Panc1 (cell line): ENCODE measurements at places on chromosomes 11 and 22.

GRCh38 chr11:72750086-72750485, 2.1 kb downstream of the ARAP1 start:
- no peak for DNase-seq

- no peak for DNase-seq
Observed at GRCh38 chr22:40415531-40416266, 45.3 kb downstream of the SGSM3 start.

- no peak for DNase-seq
Observed at GRCh38 chr11:95638501-95638900, 151.1 kb downstream of the FAM76B start.

DNA sequence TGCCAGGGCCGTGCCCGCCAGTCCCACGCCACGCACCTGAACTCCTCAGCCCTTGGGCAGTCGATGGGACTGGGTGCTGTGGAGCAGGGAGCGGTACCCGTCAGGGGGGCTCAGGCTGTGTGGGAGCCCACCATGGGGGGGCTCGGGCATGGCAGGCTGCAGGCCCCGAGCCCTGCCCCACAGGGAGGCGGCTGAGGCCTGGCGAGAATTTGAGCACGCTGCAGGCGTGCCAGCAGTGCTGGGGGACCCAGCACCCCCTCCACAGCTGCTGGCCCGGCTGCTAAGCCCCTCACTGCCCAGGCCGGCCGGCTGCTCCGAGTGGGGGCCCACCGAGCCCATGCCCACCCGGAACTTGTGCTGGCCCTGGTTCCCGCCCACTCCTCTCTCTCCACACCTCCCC, 56.8 kb downstream of the TMPRSS5 start:
- no peak for DNase-seq

DNA sequence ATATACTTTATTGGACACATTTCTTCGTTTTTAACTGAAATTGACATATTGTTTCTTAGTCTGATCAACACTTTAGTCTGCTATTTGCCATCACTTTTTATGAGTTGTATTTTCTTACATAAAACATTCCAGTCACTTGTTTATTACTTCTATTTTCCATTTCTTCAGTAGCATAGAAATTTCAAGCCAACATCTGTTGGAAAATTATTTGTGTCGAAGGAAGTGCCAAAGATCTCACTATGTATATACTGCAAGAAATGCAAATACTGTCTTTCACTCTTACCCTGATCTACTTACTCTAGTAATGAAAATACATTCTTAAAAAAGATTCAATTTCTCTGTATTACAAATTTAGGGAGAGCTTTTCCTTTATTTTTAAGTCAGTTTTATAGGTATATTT, 105.9 kb downstream of the SLC17A6 start:
- no peak for DNase-seq

GRCh38 chr11:73888244-73888643, 11.4 kb downstream of the PAAF1 start:
- DNase-seq, result no peak

GRCh38 chr22:31160328-31160978, 471 bp downstream of the RNF185 start:
- no peak for DNase-seq

DNA sequence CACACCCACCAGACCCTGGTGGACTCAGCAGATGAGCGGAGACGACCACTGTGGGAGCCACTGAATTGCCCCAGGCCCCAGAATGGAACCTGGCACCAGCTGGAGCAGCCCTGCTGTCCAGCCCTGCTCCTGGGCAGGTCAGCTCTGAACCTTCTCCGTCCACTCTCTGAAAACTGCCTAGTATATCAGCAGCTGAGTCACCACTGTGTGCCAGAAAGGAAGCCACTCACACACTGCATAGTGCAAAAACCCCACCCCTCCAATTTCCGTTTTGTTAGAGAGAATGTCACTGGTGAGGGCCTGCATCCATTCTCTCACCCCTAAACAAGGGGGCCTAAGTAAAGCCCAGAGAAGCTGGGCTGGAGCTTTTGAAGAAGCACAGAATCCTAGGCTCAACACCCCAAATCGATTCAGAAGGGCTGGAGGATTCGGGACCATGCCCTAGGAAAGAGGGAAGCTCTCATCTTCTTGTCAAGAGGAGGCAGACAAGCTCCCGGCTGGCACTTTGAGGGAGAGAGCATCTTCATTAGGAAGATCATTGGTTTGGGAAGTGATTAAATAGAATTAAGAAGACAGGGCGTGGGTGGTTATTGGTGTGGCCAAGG, 44.5 kb downstream of the GALNT18 start:
- DNase-seq, result no peak

GRCh38 chr11:69912911-69913451, 93.8 kb upstream of the FGF3 start:
- no peak for DNase-seq

GRCh38 chr11:95304777-95305176, 73.8 kb upstream of the SESN3 start:
- no peak for DNase-seq

DNA sequence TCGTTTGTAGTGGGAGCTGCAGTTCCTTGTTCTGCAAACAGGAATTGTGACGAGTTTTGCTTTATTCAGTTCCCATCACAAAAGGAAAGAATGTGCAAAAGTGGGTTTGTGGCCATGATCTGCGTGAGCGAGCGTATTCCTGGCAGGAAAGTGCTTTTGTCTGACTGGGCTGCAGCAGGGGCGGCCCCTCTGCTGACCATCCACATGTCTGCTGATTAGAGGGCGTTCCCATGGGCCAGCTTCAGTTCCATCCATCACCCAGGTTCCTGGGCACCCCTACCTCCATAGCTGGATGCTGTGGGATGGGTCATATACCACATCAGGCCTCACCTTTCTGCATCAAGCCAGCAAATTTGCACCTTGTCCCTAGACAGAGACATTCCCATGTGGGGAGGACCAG, 28.9 kb upstream of the GAL start:
- DNase-seq, result no peak

DNA sequence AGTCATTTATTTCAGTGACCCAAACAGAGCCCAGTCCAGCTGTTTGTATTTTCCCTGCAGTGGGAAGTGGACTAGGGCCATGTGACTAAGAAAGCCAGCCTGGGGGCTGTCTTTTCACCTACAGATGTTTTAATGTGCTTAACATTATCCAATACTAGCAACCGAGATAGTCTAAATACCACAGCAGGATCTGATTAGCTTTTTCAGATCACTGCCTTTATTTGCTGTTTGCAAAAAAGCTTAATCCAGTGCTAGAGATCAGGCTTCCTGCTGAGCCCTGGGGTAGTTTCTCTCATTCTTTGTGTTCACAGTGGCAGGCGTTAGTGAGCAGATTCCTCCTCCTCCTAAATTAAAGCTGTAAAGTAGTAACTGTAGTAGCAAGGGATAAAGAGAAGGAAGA, 35.0 kb downstream of the ZC3H12C start:
- no peak for DNase-seq

DNA sequence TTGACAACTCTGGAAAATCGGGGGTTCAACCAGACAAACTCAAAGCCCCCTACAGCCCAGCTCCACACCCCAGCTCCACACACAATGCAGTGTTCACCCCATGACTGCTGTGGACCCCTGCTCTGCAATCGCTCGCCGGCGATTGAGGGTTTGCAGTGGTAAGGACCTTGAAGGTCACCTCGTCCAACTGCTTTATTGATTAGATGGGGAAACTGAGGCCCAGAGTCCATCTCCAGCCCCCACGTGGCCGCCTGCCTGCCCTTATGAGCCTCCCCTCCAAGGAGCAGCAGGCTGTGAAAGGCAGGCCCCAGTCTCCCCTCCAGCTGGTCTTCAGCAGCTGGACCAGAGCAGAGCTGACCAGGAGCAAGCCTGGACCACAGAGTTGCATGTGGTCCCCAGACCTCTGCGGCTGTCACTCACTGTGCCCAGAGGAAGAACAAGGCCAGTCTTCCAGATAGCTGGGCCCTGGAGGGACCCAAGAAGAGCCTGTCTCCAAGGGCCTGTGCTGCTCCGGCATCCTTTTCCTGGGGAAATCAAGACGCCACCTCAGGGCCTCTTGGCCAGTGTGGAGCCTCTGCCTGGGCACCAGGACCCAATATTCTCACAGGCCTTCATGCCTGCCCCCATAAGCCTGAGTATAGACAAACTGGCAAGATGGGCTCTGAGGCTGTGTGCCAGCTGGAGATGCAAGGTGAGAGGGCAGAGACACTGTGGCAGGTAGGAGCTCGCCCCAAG, 8.8 kb upstream of the LINC01488 start:
- no peak for DNase-seq

GRCh38 chr11:46294365-46295309, 17.2 kb downstream of the CREB3L1 start:
- DNase-seq, result no peak

- no peak for DNase-seq
Observed at GRCh38 chr11:27701355-27702105, 1.3 kb upstream of the BDNF start.

- no peak for DNase-seq
Observed at GRCh38 chr11:129374081-129374992, 1.3 kb upstream of the BARX2 start.

DNA sequence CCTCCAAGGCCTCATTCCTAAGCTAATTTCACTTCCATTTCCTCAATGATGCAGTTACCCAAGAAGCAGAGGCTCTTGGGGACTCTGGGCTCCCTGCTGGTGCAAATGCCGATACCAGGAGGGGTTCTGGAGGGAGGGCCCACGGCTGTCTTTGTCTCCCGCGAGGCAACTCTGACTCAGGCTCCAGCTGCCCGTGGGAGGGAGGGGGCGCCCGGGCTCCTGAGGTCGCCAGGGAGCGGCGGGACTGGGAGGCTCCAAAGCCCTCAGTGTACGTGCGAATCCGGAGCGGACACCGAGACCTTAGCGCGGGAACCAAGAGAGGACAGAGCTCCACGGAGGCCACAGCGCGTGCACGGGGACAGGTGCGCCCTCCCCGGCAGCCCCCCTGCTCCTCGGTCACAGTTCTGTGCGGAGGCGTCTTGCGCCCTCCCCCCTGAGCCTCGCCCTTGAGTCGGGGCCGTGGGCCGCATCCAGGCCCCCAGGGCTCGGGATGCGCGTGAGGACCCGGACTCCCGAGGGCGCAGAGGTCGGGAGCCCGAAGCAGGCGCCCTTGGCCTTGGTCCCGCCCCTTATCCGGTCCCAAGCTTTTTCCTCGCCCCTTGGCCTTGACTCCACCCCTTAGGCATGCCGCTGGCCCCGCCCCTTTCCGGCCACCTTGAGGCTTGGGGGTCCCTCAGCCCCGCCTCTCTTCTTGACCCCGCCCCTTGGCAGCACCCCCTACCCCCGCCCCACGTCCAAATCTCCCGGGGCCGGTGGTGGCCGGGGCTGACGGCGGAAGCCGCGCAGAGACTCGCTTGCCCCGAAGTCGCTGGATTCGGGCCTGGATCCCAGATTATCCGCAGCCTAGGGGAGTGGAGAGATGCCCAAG, 4.7 kb upstream of the SHISA8 start:
- no peak for DNase-seq

DNA sequence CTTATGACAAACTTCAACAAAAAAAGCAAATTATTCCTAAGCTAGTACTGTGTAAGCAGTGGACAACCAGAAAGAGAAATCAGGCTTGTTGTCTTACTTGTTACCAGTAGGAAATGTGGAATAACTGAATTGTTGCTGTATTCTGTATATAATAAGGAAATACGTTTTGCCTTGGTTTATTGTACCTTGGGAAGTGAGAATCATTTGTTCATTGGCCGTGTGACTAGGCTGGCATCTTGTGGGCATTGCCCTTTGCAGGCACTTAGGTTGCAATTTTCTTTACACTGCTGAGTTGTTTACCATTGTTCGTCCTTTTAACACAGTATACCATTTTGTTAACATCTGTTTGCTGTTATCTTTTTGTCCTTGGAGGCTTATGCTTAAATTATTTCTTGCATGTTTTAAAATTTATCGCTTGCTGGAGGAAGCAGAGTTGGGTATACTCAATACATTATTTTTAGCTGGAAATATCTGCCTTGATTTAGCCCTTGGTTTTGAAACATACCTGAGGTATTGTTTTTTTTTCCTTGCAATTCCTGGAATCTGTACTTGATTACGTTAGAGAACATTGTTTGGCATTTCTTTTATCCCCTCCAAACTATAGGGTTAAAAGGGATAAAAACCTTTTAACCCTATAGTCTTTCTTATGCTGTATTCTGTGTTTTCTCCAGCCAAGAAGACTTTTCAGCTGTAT, 109.3 kb downstream of the DDX10 start:
- no peak for DNase-seq

DNA sequence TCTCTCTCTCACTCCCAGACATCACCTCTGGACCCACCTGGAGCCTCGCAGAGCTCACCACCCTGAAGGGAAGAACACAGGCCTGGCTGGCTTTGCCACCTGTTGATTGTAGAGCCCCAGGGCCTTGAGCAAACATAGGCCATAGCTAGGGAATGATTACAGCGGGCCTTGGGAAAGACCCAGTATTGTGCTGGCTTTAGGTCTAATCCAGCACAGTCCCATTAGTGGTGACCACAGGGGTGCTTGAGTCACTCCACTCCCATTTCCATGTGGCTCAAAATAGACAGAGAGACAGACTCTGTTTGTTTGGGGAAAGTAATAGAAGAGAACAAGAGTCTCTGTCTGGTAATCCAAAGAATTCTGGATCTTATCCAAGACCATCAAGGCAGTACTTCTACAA, 42.7 kb upstream of the FAM181B start:
- DNase-seq, result no peak

DNA sequence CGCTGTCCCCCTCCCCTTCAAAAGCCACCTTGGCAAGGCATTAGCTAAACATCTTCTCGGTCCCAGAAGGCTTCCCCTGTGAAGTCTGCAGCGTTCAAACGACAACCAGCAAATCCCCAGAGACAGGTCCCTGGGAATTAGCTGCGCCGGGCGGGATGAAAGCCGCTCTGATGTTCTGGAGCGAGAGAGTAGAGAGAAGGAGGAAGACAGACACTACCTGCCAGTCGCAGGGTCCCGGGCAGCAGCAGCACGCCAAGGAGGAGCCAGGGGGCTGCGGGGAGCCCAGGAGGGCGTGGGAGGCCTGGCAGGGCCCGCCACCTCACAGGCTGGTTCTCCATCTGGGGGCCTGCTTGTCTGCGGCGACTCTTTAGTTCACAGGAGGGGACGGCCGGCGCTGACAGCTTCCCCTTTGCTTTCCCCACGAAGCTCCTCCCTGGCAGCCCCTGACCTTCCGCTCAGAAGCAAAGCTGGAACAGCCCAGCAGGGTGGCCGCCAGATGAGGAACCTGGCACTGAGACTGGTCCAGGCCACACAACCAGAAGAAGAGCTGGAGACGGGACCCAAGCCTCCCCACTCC, at the start of gene NFAM1:
Gene NFAM1 (minus strand): TSS at position 384 of the 577 bp plus-strand sequence. CDS start 46 bp downstream, at position 338.
- DNase-seq, result no peak

DNA sequence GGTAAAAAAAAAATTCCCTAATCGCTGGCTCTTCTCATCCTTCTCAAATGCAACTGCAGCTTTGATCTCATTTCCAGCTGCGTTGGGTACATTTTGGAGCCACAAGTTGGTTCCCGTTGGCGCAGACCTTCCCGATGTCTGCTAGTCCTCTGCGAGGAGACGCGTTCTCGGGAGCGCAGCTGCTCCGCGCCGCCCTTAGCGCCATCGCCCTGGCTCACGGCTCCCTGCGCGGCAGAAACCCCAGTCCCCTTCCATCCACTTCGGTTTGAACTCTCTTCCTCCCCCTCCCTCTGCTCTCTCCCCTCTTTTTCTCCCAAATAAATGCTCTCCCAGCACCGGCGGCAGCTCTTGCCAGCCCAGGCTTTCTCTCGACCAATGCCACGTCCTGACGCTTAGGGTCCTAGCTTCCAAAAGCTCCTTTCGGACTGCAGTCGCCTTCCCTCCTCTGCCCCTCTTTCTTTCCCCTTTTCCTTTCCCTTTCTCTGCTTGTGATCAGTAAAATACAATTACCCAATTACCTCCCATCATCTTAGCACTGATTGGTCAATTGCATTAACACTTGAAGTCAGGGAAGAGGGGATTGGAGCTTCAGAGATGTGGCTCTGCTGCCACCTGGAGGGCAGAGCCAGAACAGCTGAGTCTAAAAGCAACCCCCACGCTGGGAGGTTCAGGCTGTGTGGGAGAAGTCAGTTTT, 1165.7 kb downstream of the LRRC4C start:
- peak; percentile 55 for DNase-seq
